ENCODE measurements at places on chromosomes 5 and 9.
A peak's percentile ranks its signal among the peaks of the same experiment; 100 is the strongest.

DNA sequence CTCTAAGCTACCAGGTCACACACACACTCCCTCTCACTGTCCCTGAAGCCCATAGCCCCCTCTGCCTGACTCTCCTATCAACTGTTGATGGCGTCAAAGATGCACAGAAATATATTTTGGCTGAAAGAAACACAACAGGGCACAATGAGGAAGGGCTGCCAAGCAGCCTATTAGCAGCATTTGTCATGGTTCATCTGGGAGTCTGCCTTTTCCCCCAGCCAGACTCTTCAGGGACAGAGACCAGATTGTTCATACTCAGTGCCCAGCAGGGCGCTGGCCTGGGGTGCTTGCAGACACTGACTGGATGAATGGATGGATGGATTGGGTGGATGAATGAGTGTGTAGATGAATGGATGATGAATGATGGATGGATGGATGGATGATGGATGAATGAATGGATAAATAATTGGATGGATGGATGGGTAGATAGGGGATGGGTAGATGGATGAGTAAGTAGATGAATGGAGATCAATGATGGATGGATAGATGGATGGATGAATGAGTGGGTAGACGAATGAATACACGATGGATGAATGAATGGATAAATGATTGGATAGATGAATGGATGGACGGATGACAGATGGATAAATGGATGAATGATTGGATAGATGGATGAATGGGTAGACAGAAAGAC lies 90.5 kb downstream of the ADAMTS2 start:
- no peak for DNase-seq

DNA sequence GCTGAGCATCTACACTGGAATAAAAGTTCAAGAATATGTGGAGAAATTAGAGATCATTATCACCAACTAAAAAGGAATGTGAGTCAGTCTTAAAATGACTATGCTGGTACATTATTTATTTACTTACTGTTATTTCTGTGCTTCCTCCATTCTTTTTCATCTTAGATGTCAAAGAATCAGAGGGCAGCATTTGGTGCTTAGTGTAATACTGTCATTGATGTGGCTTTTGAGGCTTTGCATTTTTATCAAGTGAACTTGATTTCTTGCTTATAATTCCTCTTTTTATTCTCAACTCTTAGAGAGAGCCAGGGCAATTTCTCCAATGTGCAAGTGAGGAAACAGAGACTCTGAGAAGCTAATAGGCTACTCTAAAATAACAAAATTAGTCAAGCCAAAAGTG lies 163.7 kb upstream of the TRPC7 start:
- no peak for DNase-seq

- DNase-seq = no peak
These were observed 448 bp downstream of the RELL2 start for GRCh38 chr5:141637123-141637766.

DNA sequence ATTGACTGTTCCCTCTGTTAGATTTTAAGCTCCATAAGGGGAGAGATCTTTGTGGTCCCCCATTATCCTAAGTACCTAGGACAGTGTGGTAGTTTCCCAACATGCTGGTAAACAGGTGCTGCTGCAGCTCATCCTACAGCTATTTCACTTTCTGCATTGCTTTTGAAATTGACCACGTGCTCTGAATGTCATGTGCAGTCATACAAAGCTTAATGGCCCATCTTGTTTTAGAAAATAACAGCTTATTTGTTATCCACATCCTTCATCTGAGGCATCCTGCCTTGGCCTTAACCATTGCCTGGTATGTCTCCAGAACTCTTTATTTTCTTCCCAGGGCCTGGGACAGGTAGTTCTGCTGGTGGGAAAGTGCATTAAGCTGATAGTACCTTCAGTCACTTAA lies 14.7 kb downstream of the PIK3R1 start:
- no peak for DNase-seq

DNA sequence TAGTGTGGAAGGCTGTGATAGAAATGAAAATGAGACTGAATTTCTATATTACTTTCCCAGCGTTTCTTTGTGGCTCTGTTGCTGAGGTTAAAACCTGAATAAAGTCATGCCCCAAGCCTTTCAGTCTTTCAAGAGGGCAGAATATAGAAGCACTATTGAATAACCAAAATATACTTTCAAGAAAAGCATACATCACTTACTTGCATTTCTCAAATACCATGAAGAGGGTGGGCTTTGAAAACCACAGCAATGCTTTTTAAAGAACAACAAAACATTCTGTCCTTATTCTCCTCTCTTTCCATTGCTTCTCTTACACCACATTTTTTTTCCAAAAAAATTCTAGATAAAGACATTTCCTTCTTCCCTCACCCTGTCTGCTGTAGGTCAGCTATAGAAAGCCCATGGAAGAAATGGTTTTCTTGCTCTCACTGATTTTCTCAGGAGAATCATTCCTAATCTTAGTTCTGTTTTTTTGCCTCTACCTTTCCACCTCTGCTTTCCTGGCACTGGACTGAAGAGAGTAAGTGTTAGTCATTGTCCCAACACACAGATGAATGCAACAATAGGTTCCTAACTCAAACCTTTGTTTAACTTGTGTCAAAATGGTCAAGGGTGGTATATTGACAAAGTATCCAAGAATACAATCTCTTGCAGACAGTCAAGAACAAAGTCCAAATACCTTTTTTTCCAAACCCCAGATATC lies 51.6 kb downstream of the NUDT12 start:
- peak; percentile 52 for DNase-seq

DNA sequence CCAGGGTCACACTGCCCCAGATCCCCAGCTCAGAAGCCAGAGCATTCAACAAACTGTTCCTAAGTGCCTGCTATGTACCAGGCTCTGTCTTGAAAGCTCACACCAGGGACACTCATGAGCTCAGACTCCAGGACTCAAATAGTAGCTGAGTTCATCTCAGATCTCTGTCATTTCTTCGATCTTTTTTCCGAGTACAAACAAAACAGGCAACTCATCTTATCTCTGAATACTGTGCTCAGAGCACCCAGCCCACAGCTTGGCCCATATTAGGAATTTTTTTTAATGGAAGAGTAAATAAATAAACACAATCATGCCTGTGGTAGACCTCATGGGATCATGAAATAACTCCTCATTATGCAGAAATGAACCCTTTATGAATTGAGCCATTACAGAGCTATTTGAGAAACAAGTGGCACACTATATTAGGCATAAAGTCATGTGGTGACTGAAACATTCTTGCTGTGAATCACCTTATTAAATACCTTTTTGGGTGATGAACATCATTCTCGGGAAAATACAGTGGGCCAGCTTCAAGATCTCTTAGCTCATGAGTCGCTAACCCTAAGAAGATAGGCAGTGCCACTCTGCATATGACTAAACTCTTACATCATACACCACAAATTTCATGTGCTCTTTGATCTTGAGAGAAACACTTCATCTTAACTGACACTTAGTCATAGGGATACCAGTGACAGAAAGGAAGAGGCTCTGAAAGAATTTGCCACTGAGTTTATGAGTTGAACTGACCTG lies 9.9 kb downstream of the SH3RF2 start:
- peak; percentile 91 for DNase-seq

GRCh38 chr5:72141440-72142355 lies 34.4 kb downstream of the MAP1B start:
- peak; percentile 92 for DNase-seq

DNA sequence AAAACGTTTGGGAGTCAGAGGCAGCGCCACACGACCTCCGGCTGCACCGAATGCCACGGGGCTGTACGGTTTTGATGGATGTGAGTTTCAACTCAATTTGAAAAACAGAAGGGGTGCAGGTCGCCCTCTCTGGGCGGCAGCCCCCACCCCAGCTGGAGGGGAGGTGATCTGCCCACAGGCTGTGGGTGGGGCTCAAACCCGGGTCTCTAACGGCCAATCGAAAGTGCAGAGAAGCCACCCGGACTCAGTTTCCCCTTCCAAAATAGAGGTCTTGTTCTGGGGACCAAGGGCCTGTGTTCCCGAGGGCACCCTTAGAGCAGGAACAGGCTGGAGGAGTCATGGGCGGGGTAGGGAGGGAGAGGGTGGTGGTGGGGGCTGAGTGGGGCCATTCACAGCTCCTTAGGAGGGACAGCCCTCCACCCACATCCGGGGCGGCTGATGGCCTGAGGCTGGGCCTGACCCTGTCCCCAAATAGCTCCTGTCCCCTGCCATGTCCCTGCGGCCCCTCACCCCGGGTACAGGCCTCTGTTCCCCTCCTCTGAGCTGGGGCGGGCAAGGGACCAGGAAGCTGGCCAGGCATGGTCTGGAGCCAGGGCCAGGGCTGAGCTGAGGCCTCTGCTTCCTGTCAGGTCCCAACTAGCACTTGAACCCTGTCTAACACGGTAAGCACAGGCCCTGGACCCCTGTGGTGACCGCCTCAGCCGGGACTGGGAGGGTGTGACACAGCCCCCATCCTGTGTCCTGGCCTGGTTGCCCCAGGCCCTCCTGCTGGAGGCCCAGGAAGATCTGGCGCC lies 22.6 kb upstream of the NOTCH1 start:
- DNase-seq = no peak

DNA sequence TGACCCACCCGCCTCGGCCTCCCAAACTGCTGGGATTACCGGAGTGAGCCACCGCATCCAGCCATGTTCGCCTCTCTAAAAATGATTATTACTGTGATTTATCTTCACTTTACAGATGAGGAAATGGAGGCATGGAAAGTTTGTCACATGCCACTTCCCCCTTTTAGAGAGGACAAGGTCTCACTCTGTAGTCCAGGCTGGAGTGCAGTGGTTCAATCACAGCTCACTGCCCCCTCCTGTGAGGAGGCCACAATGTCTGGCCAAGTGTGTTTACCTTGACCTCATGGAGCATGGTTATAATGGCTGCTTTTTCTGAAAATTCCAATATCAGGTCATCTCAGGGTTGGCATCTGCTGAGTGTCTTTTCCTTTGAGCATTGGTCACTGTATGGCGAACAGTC lies 6.7 kb downstream of the PRRT1B start:
- DNase-seq = no peak

- DNase-seq = no peak
These were observed 243.9 kb downstream of the TLE1 start for GRCh38 chr9:81445331-81445921.

- DNase-seq = no peak
These were observed 64.7 kb upstream of the PRLR start for GRCh38 chr5:35294976-35295375.

- peak; percentile 51 for DNase-seq
These were observed 5.3 kb downstream of the SLC36A3 start for GRCh38 chr5:151298063-151298855.

DNA sequence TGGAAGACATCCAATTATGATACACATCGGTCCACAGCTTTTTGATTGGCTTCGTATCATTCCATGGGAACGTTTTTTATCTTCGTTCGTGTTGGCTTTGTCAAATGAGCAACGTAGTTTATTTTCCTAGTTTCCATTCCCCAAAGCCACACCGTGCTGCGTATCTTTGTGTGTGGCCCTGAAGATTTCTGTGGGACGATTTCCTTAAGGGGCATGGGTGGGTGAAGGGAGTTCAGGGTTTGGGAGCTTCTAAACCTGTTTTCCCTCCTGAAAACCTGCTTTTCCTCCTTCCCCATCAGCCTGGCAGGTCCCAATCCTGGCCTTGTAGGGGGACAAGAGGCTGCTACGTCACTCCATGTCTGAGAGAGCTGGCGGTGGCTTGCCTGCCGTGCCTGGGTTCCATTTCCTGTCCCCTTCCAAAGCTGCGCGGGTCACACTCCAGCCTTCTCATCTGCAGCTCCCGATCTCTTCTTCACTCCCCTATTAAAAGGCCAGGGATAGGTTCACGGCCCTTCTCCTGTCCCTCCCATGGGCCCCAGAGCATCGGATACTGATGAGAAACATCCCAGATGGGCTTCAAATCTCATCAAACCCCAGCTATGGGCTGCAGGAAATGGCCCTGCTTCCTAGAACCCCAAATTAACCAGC lies 23.5 kb upstream of the ASS1 start:
- DNase-seq = no peak

DNA sequence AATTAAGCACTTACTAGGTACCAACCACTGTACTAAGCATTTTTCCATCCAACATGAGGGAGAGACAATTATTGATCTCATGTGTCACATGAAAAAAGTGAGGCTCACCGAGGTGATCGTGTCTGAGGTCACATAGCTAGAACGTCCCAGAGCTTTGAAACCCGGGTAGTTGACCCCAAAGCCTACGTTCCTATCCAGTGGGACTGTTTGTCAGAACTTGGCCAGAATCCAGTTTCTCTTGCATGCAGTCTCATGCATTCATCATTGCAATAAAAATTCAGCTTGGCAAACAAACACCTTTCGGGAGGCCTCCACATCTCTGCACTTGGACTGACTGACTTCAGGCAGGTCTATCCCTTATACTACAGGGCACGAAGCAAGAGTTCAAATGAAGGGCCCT lies 23.4 kb upstream of the FAT2 start:
- no peak for DNase-seq

All from fibroblast of skin of right biceps (primary cell).